ENCODE measurements at places on chromosomes 7 and 10.

DNA sequence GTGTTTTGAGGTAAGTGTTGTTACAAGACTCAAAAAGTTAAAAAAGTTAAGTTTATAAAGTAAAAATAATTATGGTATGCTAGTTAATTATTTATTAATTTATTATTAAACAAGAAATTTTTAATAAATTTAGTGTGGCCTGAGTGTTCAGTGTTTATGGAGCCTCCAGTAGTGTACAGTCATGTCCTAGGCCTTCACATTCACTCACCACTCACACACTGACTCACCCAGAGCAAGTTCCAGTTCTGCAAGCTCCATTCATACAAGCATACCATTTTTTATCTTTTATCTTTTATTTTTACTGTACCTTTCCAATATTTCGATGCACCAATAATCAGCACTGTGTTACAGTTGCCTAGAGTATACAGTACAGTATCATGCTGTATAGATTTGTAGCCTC lies 381.2 kb upstream of the MGMT start:
- no peak for DNase-seq

DNA sequence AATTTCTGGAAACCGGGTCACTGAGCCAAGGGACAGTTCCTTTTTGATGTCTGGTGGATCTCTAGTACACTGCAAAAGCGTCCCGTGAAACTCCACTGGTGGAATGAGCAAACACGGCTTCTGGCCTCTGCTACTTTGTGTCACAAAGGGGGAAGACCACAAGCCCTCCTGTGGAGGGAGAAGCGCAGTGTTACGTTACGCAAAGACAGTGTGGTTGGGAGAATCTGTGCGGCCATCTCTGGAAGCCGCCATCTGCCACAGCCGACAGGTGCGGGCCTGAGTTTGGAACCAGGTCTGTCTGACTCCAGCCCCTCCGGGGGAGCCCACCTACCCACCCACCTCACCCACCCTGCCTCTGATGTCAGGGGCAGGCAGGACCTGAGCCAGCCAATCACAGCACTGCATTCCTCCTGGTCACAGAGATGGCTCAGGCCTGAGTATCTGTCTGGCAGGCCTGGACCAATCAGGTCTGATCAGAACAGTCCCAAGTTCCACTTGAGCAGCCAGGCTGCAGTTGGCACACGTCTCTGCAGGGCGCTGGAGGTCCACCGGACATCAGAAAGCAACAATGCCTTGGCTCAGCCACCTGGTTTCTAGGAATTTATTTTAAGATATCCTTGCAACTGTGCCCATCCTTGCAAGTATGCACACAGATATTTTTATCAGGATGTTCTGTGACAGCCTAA lies 3.0 kb upstream of the CYP2W1 start:
- DNase-seq = no peak

GRCh38 chr7:71182438-71182935 lies 50.5 kb downstream of the GALNT17 start:
- DNase-seq = no peak

DNA sequence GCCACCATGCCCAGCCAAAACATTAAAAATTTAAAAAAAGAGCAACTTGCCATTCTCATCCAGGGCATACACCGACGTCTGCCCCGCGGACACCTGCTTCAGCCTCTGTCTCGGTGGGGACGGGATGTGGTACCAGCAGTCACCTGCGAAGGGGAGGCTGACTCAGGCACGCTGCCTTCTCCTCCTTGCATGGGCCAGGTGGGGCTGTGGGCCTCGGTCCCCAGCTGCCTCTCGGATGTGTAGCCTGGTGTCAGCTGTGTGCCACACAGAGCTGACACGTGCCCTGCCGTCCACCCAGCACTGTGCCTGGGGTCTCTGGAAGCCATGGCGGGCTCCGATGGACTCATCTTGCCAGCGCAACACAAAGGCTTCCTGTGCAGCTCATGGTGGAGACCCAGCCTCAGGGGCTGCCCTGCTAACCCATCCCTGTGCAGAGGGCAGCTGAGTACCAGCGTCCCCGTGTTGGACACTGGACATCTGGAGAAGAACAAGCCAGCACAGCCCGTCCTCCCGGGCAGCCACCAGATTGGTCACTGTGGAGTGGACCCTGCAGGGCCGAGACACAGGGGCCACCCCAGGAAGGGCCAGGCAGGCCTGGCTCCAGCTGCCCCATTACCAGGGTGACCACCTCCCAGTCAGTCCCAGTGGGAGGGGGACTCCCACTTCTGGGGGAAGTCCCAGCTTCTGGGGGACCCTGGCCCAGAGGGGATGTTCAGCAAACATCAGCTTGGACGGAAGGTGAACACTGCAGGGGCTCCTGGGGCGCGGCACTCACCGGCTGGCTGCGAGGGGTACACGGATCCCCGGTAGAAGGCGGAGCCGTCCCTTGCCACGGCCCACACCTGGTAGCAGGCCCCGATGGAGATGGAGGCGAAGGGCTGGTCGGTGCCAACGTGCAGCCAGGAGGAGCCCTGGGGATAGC lies 10.6 kb downstream of the BHLHA15 start:
- DNase-seq = no peak

DNA sequence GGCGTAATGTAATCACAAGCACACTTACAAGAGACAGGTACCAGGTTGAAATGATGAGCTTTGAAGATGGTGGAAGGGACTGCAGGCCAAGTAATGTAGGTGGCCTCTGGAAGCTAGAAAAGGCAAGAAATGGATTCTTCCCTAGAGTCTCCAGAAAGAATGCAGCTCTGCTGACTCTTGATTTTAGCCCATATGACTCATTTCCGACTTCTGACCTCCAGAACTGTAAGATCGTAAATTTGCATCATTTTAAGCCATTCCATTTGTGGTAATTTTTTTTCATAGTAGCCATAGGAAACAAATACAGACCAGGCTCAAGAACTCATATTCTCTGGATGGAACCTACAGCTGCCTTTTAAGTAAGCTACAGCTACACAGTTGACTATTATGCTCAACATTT lies 315.5 kb downstream of the MAGI2 start:
- no peak for DNase-seq

GRCh38 chr7:2688409-2689342 lies 674 bp downstream of the AMZ1 start:
- no peak for DNase-seq

GRCh38 chr10:118585234-118585633 lies 10.2 kb downstream of the PRLHR start:
- DNase-seq = no peak

GRCh38 chr10:408236-408635 lies 273.0 kb downstream of the ZMYND11 start:
- no peak for DNase-seq

DNA sequence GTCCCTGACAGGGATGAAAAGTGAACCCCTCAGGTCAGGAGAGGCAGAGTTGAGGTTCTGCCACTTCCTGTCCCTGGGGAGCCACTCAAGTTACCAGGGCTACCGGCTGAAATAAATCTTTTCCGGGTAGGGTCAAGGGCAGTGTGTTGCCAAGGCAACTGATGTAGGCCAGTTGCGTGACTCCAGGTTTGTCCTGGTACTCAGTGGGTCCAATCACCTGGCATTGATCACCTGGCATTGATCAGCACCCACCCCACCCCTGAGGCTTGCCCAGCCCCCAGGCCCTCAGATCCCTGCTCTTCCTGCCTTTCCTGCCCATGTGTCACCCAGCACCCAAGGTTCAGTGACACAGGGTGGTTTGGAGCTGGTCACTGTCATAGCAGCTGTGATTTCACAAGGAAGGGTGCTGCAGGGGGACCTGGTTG lies 5.9 kb downstream of the SAP25 start:
- no peak for DNase-seq

DNA sequence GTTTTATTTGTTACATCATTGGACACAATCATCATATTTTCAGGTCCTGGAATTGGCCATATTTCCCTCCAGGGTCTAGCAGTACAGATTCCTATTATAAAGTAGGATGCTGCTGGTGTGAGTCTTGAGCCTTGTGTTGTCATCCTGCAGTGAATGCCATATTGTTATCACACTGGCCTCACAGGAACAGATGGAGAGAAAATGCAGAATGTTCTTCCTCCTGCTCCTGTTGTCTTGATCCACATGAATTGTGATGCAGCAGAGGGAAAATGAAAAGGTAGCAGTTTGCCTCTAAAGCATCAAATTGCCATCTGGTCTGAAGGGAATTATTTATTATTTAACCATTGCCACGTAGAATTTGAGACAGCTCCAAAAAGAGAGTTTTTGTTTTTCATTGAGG lies 248.6 kb downstream of the GPAM start:
- DNase-seq = no peak

DNA sequence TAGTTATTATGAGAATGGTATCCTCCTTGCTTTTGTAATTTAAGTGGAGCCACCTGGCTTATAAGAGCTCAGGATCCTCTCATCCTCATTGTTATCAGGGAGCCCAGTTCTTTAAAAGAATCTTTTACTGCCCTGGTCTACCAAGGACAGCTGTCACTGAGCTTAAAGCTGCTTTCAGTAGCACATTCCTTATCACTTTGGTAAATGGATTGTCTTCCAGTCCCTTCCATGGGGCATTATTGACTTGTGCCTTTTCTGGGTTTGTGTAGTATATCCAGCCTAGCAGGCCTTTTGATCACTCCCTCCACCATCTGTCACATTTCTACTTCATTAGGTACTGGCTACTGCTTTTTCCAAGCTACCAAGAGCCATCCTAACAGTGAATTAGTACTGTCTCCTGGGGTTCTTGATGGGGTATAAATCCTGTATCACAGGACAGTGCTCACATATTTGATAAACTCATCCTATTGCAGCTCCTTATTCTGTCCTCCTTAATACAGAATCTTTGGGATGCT lies 208.9 kb downstream of the TMEM26 start:
- DNase-seq = no peak

DNA sequence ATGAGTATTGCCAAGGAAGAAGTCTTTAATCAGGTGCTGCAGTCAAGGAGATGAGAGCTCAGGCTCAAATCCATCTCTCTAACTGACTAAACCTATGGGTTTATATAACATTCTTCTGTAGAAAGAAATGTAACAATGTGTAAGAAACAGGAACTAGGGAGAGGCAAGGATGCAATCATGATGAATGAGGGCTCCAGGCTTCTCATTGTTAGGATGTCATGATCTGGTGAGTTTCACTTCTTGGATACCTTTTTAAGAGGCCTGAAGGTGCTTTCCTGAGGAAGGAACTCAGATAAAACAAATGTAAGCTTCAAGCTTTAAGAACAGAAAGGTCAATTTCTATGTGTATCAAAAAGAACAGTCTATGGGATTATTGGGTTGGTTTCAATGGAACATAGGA lies 30.8 kb upstream of the SCIN start:
- no peak for DNase-seq

DNA sequence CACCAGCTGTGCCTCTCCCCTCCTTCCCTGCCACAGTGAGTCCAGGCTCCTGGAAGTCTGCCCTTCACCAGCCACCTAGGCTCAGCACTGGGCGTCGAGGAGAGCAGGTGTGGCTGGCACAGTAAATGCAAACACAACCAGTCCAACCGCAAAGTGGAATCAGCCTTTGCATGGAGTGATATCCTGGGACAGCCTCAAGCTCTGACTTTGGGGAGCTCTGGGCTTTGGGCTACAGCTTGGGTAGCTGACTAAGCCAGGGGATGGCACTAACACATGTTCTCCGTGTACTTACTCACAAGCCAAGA lies 312.4 kb downstream of the KCNMA1 start:
- no peak for DNase-seq

GRCh38 chr7:135964274-135964673 lies 12.9 kb downstream of the MTPN start:
- DNase-seq = no peak

DNA sequence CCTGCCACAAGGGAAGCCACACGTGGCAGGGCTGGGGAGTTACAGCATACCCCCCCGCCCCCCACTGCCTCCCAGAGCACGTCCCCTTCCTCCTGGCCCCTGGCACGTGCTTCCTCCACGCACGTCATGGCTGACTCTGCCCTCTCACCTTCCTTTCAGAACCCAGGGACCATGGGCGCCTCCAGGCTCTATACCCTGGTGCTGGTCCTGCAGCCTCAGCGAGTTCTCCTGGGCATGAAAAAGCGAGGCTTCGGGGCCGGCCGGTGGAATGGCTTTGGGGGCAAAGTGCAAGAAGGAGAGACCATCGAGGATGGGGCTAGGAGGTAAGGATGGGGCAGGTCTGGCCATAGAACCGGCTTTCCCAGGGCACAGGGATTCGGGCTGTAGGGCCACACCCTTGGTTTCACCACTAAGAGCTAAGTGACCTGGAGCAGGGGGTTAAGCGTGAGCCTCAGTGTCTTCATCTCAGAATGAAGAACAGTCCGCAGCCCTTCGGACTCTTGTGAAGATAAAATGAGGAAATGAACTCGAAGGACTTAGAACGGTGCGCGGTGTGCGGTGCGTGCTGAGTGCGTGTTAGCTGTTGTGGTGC lies 2.5 kb downstream of the NUDT1 start:
- DNase-seq = no peak

DNA sequence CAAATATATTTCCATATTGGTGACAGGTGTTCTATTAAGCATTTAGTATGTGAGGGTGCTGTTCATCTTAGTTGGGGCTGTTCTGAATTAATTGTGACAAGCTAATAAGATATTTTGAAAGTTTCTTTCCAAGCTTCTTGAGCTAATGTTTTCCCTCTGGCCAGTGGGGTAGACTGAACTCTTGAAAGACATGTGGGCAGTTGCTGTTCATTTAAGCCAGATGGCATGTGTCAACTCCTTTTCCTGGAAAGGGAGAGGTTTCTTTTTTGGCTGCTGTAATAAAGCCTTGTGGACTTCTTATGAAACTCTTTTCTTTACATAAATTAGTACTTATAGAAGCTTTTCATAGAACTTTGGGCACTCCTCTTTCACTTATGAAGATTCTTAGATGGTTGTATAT lies 21.7 kb downstream of the RAB18 start:
- DNase-seq = no peak

- DNase-seq = no peak
Observed at GRCh38 chr7:122454776-122455507, 150.4 kb upstream of the FEZF1 start.

DNA sequence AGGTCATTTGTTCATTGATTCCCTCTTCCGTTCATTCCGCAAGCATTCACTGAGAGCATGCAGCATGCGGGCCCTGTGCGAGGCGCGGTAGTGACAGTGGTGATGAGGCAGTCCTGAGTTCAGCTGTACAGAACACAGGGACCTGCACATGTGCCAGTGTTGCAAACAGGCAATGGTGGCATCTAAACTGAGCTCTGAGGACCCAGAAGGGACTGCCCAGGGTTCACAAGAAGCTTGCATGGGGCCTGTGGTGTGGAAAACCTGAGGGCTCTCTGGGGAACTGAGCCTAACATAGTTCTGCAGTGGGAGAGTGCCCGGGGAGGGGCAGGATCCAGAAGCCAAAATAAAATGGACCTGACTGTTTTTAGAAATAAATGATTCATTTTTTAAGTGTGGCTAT lies 13.2 kb downstream of the ZNF488 start:
- no peak for DNase-seq

DNA sequence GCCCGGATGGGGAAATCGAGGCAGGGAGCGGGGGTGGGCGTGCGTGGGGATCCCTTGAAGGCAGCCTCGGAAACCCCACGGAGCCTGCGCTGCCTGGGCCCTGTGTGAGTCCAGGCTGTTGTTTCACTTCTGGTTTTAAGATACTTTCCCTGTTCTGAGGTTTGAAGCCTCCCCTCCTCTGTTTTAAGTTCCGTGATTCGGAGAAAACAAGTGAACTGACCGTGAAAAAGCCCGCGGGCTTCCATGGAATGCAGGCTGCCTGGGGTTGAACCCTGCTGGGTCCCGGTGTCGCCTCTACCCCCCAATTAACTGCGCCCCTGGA lies 401 bp downstream of the LRRC27 start:
- DNase-seq = no peak
